ENCODE measurements at places on chromosomes 3 and 15.

DNA sequence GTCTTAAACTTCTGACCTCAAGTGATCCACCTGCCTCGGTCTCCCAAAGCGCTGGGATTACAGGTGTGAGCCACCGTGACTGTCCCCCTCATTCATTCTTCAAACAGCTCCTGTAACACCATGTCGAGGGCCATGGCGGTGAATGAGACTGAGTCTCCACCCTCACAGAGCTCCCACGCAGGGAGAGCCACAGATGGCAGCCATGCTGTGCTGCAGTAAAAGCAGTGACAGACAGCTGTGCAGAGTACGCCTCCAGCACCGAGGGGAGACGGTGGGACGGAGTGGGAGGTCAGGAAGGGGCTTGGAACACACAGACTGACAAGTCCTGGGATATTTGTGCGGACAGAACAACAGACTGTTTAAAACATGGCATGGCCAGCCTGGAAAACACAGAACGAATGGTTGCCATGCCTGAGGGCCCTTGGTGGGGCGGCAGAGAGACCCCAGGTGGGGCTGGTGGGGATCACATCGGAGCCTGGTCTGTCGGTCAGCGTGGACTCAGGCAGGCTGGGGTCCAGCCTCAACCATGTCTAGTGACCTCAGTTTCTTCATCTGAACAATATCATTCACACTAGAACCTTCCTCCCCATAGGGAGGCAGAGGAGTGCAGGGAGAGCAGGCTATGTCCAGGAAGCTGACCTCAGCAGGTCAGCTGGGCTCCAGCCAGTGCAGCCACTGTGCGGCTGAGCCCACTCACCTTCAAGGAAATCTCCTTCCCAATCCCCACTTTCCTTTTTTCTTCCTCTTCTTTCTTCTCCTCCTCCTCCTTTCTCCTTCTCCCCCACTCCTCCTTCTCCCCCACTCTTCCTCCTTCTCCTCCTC is 20.6 kb upstream of the LCTL start:
- DNase-seq: no peak

DNA sequence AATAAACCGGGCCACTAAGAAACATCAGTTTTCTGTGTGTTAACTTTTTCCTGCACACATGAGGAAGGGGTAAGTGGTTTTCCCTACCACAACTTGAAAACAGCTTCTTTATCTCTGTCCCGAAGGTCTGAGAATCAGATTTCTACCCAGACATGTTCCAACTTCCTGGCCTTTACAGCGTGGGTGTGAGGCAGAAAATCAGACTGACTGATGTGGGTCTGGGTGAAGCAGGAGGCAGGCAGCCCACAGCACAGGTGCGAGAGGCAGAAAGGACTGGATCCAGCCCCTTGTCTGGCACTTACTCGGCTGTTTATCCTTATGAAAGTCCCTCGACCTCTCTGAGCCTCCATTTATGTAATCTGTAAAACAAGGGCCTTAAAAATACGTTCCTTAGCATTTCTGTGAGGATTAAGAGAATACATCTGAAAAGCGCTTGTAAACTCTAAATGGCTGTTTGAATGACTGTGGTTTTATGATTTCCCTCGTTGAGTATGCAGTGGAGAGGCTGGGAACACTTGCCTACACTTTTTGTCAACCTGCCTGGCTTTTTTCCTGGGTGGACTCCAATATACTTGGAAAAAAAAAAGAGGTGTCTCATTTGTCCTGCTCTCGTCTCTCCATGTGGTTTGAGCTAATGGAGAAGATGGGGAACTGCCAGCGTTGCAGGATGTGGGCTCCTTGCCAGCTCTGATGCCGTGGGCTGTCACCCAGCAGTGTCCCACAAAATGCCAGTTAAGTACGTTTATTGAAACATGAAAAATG is 3.1 kb downstream of the AGBL1 start:
- DNase-seq: no peak

GRCh38 chr3:187039723-187040414 is 99.4 kb downstream of the RPL39L start:
- DNase-seq: no peak

DNA sequence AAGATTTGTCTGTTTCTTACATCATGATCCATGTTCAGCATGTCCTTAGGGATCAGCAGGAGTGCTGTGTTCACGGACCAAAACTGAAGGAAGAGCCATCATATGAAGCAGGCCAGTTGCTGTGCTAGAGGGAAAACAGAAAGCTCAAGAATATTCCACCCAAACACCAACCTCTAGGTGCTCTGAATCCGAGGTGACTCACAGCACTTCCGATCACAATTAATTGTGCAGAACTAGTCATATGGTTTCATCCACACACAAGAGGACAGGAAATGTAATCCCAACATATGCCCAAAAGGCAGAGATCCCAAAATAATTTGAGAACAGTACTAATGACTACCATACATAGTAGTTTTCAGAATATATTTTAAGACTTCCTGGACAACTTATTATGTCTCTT is 257.9 kb upstream of the KCNH8 start:
- no peak for DNase-seq

DNA sequence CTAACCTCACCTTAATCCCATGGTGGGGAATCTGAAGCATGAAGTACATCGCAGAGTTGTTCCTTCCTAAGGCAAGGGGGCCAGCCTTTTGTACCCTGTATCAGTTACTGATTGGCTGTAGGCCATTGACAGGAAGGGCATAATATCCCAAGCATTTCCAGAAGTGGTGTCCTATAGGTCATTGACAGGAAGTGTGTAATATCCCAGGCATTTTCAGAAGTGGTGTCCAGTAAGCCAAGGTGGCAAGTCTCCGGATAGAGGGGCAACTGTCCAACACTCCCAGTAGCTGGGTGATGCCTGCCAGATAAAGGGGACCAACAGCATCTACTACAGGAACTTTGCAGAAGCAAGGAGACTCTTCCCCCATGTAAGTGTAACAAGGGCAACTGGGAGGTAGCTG is 52.1 kb upstream of the MYRIP start:
- DNase-seq: no peak
